Activated CD4-positive, CD25-positive, alpha-beta regulatory T cell (primary cell): ENCODE measurements at places on chromosomes 6 and 20.

DNA sequence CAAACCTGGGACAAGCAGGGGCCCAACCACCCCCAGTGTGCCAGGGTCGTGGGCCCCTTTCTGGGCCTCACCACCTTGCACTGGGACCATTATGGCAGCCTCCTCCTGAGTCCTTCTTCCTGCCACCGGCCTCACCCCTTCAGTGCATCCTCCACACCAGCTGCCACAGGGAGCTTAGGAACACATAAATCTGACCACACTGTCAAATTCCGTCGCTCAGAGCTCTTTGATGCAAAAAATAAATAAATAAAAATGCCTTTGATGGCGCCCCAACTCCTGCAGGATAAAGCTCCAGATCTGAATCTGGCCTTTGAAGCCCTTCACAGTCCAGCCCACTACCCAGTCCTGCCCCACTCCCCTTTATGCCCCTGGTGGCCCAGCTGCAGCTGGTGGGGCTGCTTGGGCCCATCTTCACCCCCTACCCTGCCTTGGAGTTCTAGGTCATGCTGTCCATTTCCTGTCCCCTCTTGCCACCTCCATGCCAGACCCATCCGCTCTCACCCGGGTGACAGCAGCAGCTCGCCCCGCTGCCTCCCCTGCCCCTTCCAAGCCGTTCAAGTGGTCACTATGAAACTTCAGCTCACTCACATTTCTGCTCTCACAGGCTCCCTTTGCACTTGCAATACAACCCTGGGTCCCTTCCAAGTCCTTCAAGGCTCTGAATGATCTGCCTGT, 16.0 kb downstream of the MYH7B start:
- no peak for DNase-seq

- no peak for DNase-seq
These were observed 301.2 kb downstream of the CDKAL1 start for GRCh38 chr6:20835315-20836010.

GRCh38 chr6:148413321-148414091, 70.9 kb downstream of the SASH1 start:
- no peak for DNase-seq

GRCh38 chr20:42399802-42400201, 781.6 kb upstream of the CHD6 start:
- no peak for DNase-seq

DNA sequence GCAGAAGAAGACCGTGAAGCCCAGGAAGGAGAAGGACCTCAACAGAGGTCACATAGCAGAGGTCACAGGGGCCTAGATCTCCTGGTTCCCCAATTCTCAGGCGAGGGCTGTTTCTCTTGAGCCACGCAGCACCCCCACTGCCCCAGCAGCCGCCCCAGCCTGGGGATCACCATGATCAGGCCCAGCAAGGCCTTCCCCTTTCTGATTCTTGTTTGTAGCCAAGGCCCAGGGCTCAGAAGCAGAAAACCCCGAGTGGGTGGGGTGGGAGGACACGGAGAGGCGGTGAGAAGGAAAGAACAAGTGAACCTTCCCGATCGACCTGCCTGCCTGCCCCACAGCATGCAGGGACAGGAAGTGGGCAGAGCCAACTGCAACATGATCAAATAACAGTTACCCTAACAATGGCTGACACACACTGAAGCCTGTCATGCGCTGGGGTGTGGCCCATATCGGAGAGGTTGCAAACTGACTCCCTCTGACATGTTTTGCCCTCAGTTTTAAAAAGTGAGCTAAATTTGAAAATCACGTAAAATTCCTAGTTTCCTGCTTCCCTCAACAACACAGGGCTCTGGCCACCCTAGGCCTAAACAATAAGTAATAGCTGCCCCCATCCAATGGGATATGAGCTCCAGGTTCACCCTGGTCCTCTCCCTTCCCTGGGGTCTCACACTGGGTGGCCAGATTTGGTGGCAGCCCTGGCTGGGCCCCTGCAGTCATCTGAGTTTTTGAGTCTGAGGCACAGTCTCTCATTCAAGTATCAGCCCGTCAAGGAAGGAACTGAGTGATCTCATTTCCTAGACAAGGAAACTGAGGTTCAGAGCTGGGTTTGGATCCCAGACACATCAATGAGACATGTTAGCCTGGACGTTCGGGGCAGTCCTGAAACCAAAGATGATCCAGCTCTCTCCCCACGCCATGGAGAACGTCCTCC, 6.5 kb downstream of the PEDS1 start:
- peak; percentile 60 for DNase-seq

GRCh38 chr6:143619824-143620401, 57.9 kb upstream of the PHACTR2 start:
- DNase-seq: no peak

DNA sequence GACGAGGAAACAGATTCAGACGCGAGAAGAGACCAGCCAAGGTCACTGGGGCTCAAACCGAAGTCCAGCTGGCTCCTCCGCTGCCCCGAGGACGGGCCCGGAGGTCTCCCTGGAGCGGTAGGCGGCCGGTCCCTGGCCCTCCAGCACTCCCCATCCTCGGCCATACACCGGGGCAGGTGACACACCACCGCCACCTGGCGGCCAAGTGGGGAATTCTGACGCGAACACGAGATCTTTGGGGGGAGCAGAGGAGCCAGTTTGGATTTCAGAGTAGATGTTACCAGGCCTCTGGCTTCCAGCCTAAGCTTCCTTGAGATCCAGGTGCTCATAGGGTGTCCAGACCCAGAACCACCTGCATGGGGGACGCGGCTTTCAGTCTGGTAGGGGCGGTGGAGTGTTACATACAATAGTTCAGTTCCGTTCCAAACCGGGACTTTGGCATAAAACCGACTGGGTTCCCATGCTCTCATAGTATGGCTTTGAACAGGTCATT, 16.1 kb downstream of the BPIFB1 start:
- peak; percentile 39 for DNase-seq

DNA sequence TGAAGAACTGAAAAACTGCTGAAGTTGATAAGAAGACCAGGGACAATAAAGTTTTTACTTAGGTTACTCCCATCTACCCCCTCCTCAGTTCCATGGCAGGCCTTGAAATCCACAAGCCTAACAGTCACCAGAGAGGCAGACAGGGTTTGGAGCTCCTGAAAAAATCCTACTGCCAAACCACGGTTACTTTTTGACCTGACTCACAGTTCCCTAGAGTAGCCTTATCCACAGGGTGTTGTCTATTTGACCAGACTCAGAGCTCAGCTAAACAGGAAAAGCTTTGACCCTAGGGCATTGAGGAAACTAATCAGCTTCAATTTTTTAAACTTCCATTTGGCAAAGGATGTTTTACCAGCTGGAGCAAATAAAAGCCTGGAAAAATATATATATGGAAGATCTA, 257.7 kb upstream of the NT5E start:
- DNase-seq: no peak

DNA sequence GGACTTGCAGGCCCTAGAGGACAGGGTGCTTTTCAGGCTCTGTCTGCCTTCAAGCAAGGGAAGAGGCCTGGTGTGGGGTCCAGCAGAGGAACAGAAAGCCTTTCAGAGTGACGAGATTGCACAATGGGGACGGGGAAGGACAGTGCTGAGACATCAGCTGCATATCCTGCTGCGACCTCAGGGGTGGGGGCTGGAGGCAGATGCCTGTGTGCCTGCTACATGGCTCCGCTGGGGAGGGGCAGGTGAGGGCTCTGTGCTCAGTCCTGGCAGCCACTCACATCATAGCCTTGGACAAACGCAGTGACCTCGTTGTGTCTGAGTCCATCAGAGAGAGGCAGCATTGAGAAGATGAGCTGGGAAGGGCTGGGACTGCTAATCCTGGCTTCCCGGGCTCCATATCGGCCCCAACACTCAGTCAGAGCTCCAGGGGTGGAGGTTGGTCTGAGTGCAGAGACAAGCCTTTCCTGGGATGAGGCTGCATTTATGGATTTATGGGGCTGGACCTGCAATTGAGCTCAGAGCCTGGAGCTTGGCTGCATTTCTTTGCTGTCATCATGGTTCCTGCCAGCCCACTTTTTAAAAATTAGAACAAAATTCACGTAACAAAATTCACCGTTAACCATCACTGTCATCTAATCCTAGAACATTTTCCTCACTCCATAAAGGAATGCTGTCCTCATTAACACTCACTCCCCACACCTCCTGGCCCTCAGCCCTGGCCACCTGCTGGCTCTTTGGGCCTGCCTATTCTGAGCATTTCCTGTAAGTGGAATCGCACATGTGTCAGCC, 196.9 kb upstream of the SLC24A3 start:
- no peak for DNase-seq

- DNase-seq: no peak
These were observed 17.0 kb downstream of the HTR1B start for GRCh38 chr6:77446249-77446648.

GRCh38 chr6:68094070-68094469, 541.0 kb upstream of the ADGRB3 start:
- DNase-seq: no peak

GRCh38 chr6:71468841-71469700, 180.5 kb downstream of the OGFRL1 start:
- no peak for DNase-seq

DNA sequence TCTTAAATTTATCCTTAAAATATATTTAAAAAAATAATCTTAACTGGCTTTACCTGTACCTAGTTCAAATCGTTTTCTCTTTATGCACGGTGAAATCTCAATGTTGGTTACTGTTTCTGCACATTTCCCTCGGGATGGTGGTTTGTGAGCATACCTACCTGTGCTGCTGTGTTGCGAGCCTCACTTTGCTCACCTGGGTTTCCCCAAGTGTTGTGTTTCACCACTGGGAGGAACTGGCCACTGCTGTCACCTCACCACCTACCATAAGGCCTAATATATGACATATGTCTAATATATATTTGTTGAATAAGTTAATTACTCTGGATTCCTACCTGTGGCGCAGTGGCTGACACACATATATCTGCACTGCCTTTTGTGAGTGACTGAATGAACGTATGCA, 493.5 kb upstream of the FLRT3 start:
- no peak for DNase-seq

GRCh38 chr6:69976591-69977090, 110.3 kb downstream of the COL19A1 start:
- DNase-seq: no peak

DNA sequence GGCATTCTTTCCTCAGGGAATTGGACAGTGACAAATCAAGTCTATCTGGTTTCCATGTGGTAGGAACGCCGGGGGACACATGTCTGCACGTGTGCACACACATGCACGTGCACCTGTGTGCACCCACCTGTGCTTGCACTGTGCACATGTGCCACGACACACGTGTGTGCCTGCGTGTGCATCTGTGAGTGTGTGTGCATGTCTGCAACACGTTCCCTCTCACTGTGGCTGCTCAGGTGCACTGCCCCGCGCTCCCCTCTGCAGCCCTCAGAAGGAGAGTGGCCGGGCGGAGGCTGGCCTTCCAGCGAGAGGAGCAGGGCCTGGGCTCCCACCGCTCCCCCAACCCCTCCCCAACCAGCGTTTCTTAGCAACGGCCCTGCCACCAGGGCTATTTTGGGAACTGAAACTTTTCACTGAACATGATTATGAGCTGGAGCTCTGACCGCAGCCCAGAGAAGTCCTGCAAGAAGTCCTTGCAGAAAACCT, 147.8 kb downstream of the PHACTR3 start:
- DNase-seq: no peak

DNA sequence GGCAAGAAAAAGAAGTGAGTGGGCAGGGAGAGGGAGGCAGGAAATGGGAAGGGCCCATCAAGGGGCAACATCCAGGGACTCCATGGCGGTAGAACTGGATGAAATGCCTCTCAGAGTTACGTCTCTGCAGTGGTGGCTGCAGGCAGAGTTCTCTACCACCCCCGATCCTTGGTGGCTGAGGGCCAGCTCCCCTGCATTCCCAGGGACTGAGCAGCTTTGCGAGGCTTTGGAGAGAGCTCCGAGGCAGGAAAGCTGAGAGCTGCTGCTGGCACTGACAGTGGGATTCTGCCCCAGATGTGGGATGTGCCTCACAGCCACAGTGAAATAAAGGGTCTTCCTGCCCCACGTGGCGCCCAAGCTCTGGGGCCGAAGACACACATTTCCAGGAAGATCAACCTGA, 236.6 kb downstream of the SLC24A3 start:
- DNase-seq: no peak

GRCh38 chr6:127951172-127951917, 50.5 kb upstream of the THEMIS start:
- no peak for DNase-seq

DNA sequence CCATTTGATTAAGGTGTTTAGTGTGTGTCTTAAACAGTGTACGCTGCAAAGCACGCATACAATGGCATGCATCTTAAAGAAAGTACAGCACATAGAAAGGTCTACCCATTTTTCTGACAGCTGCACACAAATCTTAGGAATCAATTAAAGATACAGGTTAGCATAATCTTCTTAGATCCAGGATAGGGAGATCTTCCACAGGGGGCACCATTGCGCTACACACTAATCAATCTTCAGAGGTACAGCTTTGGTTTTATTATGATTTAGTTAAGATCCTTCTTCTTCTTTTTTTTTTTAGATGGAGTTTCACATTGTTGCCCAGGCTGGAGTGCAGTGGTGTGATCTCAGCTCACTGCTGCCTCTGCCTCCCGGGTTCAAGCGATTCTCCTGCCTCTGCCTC, 63.7 kb upstream of the BEND3 start:
- no peak for DNase-seq

DNA sequence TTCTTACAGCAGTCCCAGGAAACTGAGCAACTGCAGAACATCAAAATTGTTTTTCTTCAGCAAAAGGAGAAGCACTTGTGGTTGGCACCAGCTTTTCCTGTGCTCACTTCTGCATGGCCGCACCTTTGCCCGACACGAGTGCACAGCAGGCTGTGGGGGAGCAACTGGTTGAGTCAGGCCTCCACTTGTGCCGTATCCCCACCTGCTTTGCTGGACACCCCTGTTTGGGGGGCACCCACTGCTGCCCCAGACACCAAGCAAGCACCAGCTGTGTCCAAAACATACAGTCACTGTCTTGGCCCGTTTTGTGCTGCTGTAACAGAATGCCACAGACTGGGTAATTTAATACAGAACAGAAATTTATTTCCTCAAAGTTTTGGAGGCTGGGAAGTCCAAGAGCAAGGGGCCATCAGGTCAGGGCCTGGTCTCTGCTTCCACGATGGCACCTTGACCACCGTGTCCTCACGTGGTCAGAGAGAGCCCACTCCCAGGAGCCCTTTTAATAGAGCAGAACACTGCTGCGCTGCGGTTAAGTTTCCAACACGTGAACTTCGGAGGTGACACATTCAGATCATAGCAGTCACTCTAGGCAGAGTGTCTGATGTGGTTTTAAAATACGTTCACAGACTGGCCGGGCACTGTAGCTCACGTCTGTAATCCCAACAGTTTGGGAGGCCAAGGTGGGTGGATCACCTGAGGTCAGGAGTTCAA, 8.7 kb upstream of the GMEB2 start:
- DNase-seq: no peak

GRCh38 chr6:150417899-150418826, 49.4 kb downstream of the IYD start:
- DNase-seq: no peak

DNA sequence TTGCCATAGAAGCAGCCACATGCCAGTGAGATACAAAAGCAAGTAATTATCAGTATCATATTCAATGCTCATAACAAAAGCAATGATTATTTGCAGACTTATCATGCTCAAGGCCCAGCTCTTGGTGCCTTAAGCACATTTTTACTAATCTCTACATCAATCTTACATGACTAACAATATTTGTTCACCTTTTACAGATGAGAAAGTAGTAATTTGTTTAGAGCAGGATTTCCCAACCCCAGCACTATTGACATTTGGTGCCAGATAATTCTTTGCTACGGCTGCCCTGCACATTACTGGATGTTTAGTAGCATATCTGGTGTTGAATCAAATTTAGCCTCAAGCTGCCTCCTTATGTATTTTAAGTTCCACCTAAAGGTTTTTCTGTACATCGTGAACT, 19.0 kb upstream of the DOK5 start:
- DNase-seq: no peak

- DNase-seq: no peak
These were observed 185.6 kb downstream of the OR2B2 start for GRCh38 chr6:27726619-27727023.
